ENCODE measurements at places on chromosomes 6 and 20.
A peak's percentile ranks its signal among the peaks of the same experiment; 100 is the strongest.

DNA sequence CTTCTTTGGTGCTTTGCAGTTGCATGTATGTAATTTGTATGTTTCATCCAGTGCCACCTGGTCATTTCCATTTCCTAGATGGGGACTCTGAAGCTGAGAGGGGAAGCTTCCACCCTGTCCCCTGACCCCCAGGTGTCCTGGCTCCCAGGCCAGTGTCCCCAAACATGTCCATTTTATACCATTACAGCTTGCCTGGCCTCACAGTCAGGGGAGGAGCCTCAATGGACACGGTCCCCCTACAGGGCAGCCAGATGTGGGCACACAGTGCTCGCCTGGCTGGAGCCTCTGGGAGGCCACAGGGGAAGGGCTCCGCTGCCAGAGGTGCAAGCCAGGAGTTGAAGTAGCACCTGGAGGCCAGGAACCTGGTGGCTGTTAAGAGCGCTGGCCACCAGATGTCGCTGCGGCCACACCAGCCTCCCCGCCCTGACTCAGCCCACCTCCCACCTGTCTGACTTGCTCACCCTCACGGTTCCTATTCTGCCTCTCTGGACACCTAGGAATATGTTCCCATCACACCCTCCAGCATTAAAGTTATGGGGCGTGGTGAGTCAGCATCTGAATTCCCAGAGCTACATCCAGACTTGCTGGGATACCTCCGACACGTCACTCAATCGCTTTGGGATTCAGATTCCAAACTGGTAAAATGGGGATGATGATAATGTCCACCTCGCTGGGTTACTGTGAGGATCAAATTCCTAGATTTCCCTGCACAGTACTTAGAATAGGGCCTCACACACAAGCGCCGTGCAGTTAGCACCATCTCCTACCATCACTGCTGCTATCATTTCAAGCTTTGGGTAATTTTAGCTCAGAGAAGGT is 107.4 kb downstream of the SULF2 start:
- DNase-seq: peak; percentile 65

DNA sequence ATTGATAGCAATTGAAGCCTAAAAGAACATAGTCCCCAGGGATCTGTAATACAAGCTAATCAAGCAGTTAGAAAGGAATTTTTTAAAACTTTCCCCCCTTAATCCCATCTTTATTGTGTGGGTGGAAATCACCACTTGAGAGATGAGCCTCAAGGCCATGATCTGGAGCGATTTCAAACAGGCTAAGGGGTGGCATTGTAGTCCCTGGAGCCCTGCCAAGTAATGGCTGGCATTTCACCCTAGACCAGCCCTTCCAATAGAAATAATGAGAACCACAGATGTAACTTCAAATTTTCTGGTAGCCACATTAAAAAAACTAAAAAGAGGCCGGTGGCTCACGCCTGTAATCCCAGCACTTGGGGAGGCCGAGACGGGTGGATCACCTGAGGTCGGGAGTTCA is 46.9 kb downstream of the PRDM1 start:
- no peak for DNase-seq

DNA sequence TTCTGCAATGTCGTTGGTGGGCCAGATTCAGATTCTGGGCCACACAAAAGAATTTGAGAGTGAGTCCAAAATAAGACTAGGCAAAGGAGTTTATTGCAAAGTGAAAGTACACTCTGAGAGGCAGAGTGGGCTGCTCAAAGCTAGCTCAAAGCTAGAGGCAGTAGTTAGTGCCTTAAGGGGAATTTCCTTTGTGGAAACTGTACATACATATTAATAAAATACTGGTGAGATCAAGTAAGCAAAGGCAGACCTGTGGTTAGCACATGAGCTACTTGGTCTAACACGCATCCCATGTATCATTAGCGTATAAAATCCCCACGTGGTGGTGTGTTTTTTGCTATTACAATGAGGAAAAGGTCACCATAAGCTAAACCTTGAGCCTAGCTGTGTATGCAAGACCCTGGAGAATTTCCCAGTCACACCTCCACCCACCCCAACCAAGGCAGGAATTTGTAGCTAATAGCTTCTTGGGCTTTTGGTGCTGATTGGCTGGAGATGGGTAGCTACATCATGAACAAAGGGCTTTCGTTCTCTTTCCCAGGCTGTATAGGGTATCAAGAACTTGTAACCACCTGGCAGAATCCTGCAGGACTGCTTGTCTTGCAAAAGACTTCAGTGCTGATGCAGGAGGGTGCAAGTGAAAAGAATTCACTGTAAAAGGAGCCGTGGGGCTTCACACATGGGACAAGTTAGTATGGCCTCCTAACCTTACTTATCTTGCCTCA is 14.7 kb upstream of the TRIM26 start:
- peak; percentile 30 for DNase-seq

DNA sequence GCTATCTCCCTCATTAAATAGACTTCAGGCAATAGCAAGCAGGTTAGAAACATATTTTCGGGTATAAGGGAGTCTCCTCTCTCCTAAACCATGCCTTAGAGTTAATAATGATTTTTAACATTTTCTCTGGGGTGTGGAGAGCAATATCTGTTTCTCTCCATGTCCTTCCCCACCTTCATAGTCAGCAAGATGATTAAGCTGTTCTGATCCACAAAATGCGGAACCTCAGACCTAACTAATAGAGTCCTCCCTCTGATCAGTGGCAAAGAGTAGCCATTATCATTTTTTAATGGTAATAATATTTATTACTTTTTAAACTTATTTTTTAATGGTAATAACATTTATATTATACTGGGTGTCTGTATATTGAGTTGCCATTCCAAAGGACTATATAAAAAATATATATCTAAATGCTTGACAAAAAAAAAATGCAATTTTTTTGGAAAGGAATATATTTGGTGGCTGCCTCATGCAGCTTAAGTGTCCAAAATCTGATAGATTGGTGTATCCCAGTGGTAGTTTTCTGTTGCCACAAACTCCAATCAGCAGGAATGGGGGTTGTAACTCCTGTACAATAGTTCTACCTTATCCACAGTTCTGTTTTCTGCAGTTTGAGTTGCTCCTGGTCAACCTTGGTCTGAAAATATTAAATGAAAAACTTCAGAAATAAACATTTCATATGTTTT is 14.0 kb upstream of the BTN3A2 start:
- no peak for DNase-seq

DNA sequence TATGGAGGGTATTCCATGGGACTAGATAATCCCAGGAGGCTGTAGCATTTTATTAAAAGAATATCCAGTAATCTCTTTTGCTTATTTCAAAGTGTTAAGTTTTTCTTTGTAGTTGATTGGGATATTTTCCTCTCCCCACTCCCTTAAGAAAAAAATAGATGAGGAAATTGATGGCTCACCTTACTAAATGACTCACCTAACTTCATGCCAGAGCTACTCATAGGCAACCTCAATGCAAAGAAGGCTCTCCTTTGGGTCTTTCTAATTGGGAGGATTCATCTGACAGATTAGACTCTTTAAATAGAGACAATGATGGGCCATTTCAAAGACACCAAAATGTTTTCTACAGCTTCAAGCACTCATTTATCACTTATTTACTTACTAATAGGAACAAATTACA is 528.5 kb upstream of the BTBD3 start:
- no peak for DNase-seq

DNA sequence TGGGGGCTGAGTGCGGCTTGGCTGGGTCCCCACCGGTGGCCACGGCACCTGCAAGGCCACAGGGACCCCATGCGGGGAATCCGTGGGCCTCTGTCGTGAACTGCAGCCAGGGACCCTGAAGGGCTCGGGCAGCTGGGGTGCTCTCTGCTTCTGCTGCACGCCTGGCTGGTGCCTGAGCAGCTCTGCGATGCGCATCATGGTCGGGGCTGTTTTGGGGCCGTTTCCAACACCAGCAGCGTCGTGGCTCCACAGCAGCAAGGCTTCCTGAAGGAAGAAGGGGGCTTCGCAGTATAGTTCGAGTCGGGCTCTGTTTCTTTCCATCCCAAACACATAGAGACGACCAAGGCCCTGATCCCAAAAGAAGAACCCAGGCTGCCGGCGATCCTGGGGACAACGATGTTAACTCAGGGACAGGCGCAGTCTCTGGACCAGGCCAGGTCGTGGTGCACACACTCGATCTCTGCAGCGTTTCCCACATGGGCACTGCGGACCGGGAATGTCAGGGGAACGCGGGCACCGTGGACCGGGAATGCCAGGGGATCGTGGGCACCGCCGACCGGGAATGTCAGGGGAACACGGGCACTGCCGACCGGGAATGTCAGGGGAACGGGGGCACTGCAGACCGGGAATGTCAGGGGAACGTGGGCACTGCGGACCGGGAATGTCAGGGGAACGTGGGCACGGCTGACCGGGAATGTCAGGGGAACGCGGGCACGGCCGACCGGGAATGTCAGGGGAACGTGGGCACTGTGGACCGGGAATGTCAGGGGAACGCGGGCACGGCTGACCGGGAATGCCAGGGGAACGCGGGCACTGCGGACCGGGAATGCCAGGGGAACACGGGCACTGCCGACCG is 36.8 kb upstream of the BHLHE23 start:
- DNase-seq: no peak

DNA sequence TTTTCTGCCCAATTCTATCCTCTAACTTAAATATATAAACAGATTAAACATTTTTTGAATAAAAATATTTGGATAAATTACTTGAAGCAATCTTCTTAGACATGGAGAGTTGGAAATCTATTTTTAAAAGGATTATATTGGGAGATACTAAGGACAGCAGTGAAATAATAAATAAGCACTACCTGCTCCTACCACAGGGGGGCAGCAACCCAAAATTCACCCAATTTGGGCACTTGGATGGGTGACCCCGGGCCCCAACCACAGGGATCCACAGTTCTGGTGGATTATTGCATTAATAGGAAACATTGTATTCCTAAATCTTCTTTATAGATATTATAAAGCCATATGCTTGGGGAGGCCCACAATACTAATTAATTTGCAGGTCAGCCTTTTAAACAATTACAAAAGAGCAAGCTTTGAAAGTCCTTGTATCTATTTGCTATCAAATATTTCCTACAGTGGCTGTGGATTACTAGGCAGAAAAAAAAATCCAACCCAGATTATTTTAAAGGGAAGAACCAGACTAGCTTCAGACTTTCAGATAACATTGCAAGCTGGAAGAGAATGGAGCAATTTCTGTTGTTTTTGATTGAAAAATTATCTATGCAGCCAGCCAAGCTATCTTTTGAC is 66.4 kb upstream of the PDE10A start:
- DNase-seq: peak; percentile 10

- no peak for DNase-seq
These were observed 50.4 kb downstream of the RPP40 start for GRCh38 chr6:4953440-4953839.

GRCh38 chr20:11101243-11101642 is 427.4 kb upstream of the JAG1 start:
- DNase-seq: no peak

DNA sequence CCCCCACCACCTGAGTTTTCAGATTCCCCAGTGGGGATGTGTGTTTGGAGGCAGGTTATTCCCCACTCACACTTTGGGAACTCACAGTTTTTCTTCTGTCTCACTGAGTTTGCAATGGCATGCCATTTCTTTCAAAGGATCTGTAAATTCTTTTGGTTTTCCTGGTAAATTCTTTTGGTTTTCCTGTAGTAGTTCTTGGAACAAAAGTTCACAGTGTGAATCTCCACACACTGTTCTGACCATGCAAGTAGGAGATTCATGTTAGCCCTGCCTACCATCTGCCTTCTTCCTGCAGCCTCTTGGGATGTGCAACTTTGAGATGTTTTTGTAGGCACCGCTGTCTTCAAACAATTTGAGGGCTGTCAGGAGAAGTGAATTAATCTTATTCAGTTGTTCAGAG is 165.6 kb upstream of the OGFRL1 start:
- no peak for DNase-seq

- DNase-seq: no peak
These were observed 277.0 kb downstream of the CDKAL1 start for GRCh38 chr6:20811109-20811761.

- no peak for DNase-seq
These were observed 63.7 kb upstream of the CCN6 start for GRCh38 chr6:111990214-111990613.

GRCh38 chr6:12386816-12387215 is 96.7 kb downstream of the EDN1 start:
- no peak for DNase-seq

DNA sequence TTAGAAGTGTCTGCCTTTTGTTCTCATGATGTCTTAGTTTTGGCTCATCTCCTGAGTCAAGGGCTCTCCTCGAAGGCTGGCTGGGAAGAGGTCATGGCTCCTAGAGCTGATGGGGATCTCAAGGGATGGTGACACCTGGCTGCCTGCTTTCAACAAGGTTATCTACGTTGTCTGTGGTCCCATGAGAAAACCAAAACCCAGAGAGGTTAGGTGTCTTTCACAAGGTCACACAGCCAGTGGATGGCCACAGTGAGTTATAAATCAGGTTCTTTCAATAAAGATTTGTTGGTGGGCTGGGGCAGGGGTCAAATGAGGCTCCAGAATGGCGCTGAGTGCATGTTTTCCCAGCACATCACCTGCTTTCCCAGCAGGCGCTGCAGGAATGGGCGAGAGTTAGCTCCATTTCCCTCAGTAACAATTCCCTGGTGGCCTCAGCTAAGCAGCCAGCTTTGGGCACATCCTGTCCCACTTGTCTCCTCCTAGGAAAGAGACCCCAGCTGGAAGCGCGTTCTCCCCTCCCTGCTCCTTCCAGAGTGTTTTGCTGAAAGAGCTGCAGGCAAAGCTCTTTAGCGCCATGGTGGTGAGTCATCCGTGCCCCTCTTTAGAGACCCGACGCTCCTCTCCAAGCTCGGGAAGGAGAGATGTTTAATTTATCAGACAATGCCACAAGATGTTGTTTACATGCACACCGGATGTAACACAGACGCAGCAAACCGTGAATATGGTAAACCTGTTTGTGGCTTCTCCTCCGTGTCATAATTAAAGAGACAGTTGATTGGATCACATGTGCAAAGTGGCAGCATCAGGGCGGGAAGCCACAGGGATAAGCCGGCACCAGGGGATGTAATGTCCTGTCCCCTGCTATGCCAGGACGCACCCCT is 109.7 kb downstream of the LRFN2 start:
- DNase-seq: no peak

DNA sequence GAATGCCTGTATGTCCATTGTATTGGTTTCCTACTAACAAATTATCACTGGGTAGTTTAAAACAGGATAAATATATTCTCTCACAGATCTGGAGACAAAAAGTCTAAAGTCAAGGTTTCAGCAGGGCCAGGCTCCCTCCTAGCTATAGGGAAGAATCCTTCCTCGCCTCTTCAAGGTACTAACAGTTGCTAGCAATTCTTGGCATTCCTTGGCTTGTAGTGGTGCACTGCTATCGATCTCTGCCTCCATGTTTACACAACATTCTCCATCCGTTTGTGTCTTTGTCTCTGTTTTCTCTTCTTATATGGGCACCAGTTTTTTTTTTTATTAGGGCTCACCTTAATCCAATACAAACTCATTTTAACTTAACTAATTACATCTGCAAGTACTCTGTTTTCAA is 48.9 kb downstream of the OR2B6 start:
- no peak for DNase-seq

- no peak for DNase-seq
These were observed 191.3 kb upstream of the FOXA2 start for GRCh38 chr20:22775671-22776139.

- no peak for DNase-seq
These were observed 8.3 kb downstream of the TBC1D7 start for GRCh38 chr6:13319891-13320564.
